ENCODE measurements at places on chromosomes 1 and 21.

GRCh38 chr1:41672173-41672572, 187.7 kb upstream of the EDN2 start:
- DNase-seq: no peak

DNA sequence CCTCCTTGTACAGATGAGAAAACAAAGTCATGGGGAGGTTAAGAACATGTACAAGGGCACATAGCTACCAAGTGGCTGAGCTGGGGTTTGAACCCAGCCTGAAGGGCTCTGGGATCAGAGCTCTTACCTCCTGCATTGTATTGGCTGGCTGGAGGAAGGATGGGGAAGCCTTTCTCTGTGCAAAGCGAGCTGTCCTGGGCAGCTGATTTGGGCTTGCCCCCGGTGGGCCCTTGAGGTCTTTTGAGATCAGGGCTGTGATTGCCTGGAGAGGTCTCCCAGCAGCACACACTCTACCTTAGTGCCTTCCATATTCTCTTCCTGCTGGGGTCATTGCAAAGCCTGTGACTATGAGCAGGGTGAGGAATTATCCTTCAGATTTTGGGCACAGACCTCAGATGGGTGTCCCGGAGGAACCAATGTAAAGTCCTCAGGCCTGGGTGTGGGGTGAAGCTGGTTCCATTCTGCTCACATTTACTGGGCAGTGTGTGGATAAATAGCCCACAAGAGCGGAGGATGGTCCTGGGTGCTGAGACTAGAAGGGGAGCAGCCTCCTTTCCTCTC, 53.3 kb upstream of the EPS8L3 start:
- DNase-seq: no peak

DNA sequence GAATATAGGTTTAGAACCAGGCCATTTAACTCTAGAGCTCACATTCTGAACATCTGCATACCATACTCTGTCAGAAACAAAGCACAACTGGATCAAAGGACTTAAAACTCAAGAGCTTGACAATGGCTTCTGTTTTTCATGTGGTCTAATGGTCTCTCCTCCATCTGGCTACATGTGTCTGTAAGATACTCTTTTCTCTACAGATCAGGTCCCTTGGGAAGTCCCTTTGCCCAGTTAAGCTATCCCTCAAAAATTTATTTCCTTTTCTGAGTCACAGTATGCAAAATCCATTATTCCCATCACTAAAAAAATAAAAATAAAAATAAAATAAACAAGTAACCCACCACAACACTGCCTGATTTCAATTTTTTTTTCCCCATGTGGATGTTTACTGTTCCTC, 357.0 kb upstream of the PRMT6 start:
- no peak for DNase-seq

DNA sequence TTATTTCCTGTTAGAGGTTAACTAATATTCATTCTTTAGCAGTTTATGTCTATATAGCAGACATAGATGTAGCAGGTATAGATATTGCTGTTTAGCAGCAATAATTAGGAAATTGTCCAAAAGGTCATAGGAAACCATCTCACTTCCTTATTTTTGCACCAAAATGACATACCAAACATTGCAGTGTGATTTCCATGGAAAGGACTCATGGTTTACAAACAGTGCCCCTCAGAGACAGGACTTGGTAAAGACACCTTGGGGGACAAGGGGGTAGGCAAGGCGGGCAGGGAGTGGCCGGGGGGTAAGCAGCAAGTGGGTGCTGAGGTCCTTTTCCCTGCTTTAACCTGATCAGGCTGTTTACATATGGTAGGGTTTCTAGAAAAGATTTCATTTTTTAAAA, 30.5 kb downstream of the BATF3 start:
- DNase-seq: no peak

DNA sequence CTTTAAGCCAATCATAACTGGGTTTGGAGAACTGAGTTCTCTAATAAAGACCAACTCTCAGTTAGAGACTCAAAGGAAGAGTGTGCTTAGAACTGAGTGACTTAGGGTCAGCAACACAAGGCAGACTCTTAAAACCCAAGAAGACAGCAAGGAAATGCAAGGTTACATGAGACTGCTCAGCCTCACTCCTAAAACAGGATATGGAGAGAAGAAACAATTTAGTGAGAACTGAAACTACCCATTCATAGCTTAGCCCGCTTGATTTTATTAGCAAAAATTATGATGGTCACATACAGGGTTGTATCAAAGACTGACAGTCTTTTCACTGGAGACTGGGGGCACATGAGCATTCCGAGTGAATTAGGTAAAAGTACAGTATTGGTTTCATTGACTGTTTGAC, 78.9 kb upstream of the DMRTA2 start:
- no peak for DNase-seq

DNA sequence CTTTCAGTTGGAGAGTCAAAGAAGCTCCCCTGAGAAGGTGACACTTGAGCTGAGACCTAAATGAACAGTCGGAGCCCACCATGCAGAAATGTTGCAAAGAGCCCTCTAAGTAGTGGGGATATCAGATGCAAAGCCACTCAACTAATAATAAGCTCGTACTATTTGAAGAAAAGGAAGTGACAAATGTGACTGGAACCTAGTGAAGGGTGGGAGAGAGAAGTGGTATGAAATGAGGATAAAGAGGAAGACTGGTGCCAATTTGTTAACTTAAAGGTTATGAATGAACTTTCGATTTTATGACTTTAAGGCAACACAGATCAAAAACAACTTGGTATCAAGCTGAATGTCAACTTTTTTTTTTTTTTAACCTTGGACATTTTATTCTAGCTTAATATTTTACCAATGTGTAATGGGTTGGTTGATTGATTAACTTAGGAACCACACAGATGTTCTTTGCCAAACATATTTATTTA, 14.7 kb downstream of the LYPLAL1 start:
- no peak for DNase-seq

DNA sequence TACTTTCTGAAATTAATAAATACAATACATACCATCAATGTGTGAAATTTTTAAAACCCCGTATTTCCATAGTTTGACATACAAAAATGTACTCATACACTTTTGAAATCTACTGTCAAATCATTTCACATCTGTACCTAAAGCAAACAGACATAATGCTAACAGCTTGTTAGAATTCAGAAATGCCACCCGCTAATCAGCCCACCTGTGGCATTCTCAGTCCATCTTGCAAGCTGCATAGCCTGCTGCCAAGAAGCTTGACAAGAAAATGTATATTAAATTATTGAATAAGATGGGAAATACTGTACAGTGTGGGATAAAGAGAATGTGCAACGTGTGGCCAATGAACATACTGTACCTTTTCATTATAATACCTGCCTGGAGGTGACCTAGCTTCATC, 55.1 kb downstream of the ZBTB18 start:
- no peak for DNase-seq

- DNase-seq: no peak
Measured at GRCh38 chr1:179950651-179951050, 4.0 kb upstream of the CEP350 start.

DNA sequence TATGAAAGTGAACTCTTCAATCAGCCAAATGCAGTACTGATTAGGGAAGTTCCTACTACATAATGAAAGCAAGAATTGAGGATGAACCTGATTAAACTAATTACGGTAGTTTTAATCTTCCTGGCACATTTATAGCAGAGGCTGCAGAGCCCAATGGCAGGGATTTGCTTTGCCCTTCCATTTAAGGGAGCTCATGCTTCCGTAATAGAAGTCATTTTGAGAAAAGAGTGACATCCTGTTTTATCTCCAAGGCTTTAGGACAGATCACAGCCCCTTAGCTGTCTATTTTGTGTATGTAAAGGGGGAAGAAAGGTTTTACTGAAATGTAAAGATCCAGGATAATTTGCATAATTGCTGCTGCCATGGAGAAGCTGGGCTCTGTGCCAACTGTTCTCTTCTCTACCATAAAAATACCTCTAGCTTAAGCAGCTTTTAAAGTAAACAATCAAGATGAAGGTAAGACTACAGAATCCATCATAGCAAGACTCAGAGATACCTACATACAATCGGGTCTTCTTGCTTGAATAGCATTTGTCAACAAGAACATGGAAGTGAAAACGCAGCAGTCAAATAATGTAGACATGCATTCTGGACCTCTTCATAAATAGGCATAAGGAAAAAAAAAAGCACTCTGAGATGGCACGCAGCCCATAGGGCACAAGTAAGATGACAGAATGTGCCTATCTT, 62.5 kb downstream of the ASH1L start:
- DNase-seq: peak; percentile 12

- DNase-seq: no peak
Measured at GRCh38 chr1:183291216-183291762, 105.2 kb downstream of the LAMC2 start.

- no peak for DNase-seq
Measured at GRCh38 chr1:44151332-44151731, 9.9 kb upstream of the KLF18 start.

- DNase-seq: no peak
Measured at GRCh38 chr1:47438165-47439016, 547 bp downstream of the FOXD2 start.

DNA sequence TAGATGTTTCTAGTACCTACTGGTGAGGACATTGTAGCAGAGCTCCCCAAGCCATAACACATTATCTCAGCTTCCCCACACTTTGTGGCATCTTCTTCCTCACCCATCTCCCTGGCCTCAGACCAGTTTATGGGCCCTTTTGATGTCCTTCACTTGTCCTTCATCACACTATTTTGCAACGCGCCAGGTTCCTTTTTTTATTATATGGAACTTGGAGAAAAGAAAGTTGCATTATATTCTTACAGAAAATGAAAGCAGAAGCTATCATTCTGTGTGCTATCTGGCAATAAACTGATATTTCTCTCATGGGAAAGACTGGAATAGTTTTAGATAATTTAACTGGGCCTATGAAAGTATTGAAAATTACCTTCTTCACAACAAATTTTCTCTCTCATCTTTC, 196.9 kb upstream of the ETV3 start:
- DNase-seq: no peak

GRCh38 chr21:35336534-35336933, 287.4 kb upstream of the RUNX1 start:
- no peak for DNase-seq

GRCh38 chr1:48790397-48790796, 13.7 kb upstream of the BEND5 start:
- no peak for DNase-seq

DNA sequence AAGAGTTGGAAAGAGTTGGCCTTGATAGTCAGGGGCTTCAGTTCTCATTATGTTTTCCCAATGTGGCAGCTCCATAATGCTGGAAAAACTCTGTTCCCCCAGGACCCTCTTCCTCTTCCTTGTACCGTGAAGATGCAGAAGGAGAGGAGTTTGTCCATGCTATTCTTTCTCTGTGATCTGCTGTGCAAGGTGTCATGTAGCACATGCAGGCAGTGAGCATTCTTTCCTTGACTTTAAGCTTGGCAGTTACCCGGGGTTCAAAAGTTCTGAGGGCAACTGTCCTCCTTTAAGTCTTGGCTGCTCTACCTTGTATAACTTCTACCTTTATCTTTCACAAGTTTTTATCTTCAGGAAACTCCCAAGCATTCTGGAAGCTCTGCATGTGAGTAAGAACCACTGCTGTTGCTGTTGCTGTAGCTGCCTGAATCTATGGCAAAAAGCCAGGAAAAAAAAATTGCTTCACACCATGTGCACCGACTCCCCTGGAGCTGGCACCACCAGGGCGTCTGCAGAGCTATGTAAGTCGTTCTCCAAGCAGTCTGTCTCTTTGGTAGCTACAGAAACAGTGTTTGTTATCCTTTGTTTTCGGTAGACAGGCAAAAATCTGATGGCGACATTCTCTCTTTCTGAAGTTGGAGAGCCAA, 42.7 kb upstream of the SLC16A1 start:
- DNase-seq: peak; percentile 15

- peak; percentile 25 for DNase-seq
Measured at GRCh38 chr1:237562242-237562823, 328.4 kb downstream of the ZP4 start.

DNA sequence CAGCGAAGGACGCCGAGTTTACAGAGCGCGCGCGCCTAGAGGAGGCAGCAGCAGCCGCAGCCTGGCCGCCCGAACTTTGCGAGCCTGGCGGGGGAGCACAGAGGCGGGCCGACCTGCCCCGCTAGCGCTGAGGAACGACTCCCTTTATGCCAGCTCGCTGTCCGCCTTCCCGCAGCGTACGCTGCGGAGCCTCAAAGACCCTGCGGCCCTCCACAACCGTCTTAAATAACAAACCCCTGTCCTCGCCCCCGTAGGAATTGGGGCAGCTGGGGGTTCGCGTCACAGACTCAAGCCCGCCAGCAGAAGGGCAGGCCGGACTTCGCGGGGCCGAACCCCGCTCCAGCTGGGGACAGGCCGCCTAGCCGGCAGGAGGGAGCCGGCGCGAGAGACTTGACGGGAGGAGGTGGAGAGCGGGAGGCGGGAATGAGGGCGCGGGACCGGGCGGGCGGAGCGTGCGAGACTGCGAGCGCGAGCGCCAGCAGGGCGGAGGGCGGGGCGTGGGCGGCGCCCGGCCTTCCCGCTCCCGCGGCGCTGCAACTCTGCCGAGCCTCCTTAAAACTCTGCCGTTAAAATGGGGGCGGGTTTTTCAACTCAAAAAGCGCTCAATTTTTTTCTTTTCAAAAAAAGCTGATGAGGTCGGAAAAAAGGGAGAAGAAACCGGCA, 1.8 kb upstream of the CDKN2C start:
- no peak for DNase-seq

DNA sequence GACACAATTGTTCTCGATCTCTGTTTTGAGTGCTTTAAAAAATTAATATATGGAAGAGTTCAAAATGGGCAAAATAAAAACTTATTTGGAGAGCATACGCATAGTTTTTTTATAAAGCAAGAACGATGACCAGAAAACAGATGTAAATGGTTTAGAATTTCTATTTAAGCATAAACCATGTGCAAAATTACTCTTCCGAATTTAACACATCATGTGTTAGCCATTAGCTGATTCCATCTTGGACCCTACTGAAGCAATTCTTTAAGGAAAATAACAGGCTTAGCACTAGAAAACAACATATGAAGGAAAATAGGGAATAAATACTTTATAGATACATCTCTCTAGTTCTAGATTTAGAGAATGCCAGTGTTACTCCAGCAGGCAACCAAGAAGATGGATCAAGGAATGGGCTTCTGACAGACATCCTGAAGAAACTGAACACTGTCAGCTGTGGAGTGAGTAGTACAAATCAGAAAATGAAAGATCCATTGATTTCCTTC, 26.7 kb downstream of the CDC7 start:
- DNase-seq: no peak

DNA sequence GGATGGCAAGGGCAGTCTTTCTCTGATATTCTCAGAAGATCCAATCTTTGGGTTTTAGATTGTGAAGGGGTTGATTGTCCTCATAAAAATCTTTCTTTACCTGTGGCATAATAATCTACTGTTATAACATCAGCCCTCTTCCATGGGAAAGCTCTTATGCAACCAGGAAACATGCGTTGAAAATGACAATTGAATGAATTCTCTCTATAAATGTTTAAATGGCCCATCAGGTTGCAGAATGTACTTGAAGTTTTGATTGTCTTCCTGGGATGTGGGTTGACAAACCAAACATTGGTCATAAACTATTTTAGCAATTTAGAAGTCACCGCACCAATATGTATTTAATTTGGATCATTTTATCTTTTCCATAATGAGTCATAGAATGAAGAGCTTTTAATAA, 31.7 kb upstream of the ITLN1 start:
- no peak for DNase-seq

Measured in left renal pelvis (tissue), 4 donors.